ENCODE measurements at places on chromosomes 11 and 22.

- DNase-seq, result no peak
Observed at GRCh38 chr11:19244084-19244483, 3.3 kb upstream of the E2F8 start.

GRCh38 chr11:68973219-68973618 is 7.6 kb downstream of the MRGPRD start:
- no peak for DNase-seq

GRCh38 chr22:23683545-23683944 is 7.3 kb upstream of the RGL4 start:
- no peak for DNase-seq

DNA sequence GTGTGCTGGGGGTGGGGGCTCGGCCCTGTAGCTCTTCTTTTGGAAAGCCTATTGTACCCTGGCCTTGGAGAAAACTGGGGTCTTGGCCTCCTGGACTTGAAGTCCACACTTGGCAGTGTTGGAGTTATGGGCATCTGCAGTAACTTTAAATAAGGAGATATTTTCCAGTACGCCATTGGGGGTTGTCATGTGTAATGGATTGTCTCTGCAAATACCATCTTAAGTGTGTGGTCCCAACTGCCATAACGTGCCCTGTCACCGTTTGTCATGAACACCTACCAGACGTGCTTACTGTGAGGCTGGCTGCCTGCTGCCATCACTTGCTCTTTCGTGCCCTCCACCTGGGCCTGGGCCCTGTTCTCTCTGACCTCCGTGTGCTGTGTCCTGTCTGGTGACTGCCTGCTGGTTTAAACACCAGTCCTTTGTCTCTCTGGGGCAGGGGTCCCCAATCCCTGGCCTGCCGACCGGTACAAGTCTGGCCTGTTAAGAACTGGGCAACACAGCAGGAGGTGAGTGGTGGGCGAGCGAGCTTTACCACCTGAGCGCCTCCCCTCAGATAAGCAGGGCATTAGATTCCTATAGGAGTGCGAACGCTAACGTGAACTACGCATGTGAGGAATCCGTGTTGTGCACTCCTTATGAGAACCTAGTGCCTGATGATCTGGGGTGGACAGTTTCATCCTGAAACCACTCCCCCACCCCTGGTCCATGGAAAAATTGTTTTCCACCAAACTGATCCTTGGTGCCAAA is 3.6 kb upstream of the ZDHHC8 start:
- DNase-seq, result no peak

DNA sequence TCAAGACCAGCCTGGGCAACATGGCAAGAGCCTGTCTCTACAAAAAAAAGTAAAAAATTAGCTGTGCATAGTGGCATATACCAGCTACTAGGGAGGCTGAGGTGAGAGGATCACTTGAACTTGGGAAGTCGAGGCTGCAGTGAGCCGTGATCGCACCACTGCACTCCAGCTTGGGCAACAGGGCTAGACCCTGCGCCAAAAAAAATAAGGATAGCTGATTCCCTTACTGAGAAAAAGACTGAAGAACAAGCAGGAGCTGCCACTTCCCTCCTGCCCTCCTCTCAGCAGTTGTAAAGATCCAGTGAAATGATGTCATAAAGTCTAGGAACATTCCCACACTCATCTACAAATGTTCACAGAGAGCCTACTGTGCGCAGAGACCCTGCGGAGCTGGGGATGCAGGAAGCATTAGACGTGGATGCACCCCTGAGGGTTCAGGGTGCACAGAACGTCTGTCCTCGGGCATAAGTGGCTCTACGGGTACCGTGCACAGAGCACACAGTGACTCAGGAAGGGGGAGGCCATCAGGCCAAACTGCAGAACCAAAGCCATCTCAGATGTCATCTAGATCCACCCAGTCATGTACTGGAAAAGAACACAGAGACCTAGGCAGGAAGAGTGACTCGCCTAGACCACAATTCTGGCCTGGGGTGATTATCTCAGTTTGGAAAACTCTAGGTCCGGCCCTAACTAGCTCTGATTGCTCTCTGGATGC is 11.7 kb downstream of the SEC14L2 start:
- no peak for DNase-seq

- DNase-seq, result no peak
Observed at GRCh38 chr11:29208117-29208516, 808.7 kb downstream of the KCNA4 start.

DNA sequence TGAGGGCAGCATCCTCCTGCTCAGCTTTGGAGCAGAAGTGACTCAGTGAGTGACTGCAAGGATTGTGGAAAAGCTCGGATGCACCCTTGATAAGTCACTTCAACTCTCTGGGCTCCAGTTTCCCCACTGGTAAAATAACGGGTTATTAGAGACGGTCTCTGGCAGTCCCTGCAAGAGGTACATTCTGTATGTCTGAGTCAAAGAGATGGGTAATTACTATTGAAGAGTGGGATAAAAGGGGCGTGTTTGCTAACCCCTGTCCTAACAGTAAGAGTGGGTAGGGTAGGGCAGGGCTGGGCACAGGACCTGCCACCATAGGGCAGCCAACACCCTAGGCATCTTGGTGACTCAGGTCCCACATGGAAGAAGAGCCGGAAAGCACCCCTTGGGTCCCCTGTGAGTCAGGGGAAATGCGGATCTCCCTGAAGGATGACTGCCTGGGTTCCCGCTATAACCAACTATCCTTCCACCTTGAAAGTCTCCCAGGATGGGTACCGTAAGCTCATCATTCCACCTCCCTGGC is 7.3 kb upstream of the AHNAK start:
- no peak for DNase-seq

GRCh38 chr11:130227373-130227772 is 67.8 kb downstream of the ST14 start:
- DNase-seq, result no peak

Data from NK-92 treated with Interleukin-12 subunit alpha and Interleukin-12 subunit beta, amount 100 ng/mL, for 24 hours (cell line).